Ovary (tissue), 10 donors: ENCODE measurements at places on chromosomes 3 and 15. TPM values are rescaled to one million over a fixed set of nuclear protein-coding genes. Genes with fewer than 3 reads are reported as not detected.
A peak's percentile ranks its signal among the peaks of the same experiment; 100 is the strongest.

The PLAAT1 gene
- 0.62 TPM for total RNA-seq

The CP gene
- total RNA-seq, result 5.7 TPM

The RYR3 gene
- total RNA-seq, result 6.0 TPM

The MELTF gene
- total RNA-seq, result 0.53 TPM

The CNTN3 gene
- 12.6 TPM for total RNA-seq

The ABHD17C gene
- total RNA-seq, result 1.2 TPM

The MKRN3 gene
- not detected for total RNA-seq

The OSBPL10 gene
- 19.1 TPM for total RNA-seq

The LNP1 gene
- total RNA-seq, result 5.3 TPM

The VGLL4 gene
- total RNA-seq, result 106 TPM

The PLXND1 gene
- 21.6 TPM for total RNA-seq

The CHRM5 gene
- not detected for total RNA-seq

GRCh38 chr3:62142331-62143085 lies 230.8 kb downstream of the FEZF2 start:
- no peak for DNase-seq

DNA sequence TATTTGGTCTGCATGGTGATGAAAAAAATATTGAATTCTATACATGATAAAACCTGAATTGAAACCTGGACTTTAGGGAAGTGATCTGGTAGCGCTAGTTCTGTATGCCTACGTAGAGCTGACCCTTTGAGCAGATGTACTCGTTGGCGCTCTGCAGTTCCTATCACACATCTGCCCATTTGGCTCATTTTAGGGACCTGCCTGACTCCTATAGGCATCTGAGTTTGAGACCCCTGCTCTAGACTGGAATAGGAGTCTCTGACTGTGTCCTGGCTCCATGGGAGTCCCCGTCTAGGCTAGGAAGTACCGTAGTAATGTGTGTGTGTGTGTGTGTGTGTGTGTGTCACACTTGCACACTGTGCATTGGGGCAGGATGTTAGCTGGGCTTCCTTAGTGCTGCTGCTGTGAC lies 21.2 kb downstream of the STARD5 start:
- DNase-seq, result no peak

- no peak for DNase-seq
Measured at GRCh38 chr3:158792709-158793108, 9.1 kb upstream of the MFSD1 start.

GRCh38 chr3:167864552-167864874 lies 129.0 kb downstream of the SERPINI1 start:
- DNase-seq, result no peak

- no peak for DNase-seq
Measured at GRCh38 chr15:85607842-85608241, 186.9 kb downstream of the KLHL25 start.

DNA sequence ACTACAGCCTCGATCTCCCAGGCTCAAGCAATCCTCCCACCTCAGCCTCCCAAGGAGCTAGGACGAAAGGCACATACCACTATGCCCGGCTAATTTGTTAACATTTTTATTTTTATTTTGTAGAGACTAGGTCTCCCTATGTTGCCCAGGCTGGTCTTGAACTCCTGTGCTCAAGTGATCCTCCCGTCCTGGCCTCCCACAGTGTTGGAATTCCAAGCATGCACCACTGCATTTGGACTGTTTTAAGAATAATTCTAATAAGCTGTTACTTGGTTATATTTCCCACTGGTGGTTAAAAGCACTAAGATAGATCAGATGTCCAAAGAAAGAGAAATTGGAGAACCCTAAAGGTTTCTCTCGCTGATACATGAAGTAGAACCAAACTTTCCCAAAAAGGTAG lies 3.1 kb downstream of the AAGAB start:
- DNase-seq, result no peak

DNA sequence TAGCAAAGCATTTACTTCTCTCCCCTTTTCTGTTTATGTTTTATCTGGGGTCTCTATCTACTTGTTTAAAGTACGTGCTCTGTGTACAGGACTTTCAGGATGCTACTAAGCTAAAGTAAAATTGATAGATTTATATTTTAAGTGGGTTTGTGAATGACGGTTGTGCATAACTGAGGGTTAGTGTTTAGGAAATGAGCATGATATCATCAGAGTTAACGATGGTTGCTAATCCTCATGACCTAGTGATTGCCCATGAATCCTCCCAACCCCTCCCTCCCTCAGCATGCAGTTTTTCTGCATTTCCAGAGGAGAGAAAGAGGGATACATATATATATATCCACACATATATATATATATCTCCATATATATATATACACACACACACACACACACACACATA lies 957.2 kb downstream of the TUSC7 start:
- no peak for DNase-seq

DNA sequence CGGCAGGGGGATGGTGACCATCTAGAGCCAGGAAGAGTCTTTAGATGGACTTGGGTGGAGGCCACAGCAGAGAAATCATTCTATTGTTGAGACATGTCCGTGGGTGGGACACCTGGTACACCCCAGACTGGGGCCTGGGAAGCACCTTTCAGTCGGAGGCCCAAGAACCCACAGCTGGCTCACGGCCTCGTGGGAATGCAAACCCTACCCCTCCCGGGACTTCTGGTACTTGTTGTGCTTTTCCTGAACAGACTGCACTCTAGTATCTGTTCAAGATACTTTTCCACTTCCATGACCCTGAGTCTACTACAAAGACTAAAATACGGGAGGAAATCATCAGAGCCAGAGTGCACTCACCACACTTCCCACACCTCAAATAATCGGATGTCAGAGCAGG lies 60.7 kb downstream of the BDH1 start:
- no peak for DNase-seq

DNA sequence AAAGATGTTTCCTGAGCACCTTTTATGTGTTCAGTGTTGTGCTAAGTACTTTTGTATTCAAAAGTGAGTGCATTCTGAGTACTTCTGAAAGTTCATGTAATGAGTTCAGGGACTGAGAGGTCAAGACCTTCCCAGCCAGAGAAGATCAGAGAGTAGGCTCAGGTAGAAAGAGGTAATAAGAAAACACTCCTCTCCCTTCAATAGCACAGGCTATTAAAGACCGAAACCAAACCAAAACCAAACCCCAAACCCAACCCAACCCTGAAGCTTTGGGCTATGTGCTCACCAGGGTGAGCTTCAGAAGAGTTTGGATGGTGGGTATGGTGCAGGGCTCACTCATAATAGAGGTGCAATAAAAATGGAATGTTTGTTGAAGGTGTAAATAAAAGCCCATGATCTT lies 76.7 kb upstream of the FAM3D start:
- DNase-seq, result no peak

GRCh38 chr3:64379221-64379620 lies 154.0 kb upstream of the PRICKLE2 start:
- no peak for DNase-seq

GRCh38 chr3:8290611-8291010 lies 211.0 kb upstream of the LMCD1 start:
- DNase-seq, result no peak

- no peak for DNase-seq
Measured at GRCh38 chr3:150040097-150040496, 69.4 kb upstream of the PFN2 start.

- no peak for DNase-seq
Measured at GRCh38 chr3:111735243-111735758, 123.8 kb upstream of the PHLDB2 start.

GRCh38 chr3:101791778-101792177 lies 12.8 kb downstream of the NXPE3 start:
- no peak for DNase-seq

DNA sequence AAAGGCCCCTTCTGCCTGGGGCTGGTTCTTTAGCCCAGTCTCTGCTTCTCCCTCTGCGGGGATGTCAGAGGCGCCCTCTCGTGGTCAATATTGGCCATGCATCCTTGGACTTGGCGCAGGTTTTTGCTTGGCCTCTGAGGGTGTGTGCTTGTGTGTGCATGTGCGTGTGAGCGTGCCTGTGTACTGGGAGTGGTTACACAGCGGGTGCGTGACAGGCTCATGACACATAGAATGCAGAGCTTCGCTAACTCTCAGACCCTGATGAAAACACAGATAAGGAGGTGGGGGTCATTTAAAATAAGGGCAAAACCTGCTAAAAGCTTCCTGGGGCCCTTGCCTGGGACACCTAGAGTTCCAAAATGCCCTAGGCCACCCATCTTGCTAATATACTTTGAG lies 160.9 kb downstream of the SMAD6 start:
- DNase-seq, result peak; percentile 84

GRCh38 chr3:174431717-174432116 lies 427.4 kb upstream of the NAALADL2 start:
- DNase-seq, result no peak

DNA sequence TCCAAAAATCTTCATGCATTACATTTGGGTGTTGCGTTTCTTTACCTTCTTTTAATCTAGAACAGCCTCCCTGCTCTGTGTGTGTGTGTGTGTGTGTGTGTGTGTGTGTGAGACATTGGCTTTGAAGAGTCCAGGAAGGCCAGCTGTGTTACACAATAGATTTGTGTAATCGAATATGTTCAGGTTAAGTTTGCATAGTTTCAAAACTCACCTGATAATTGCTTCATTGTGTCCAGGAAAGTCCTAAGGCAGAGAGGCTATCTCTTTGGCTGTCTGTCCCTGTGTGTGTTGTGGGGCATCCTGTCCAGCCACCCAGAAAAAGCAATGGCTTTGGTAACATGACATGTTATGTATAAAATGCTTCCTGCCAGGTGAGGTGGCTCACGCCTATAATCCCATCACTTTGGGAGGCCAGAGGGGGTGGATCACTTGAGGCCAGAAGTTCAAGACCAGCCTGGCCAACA lies 37.5 kb downstream of the ZNF710 start:
- DNase-seq, result no peak

GRCh38 chr3:33716227-33716626 lies 1.8 kb downstream of the CLASP2 start:
- no peak for DNase-seq

- no peak for DNase-seq
Measured at GRCh38 chr3:13793451-13793850, 86.4 kb downstream of the WNT7A start.

DNA sequence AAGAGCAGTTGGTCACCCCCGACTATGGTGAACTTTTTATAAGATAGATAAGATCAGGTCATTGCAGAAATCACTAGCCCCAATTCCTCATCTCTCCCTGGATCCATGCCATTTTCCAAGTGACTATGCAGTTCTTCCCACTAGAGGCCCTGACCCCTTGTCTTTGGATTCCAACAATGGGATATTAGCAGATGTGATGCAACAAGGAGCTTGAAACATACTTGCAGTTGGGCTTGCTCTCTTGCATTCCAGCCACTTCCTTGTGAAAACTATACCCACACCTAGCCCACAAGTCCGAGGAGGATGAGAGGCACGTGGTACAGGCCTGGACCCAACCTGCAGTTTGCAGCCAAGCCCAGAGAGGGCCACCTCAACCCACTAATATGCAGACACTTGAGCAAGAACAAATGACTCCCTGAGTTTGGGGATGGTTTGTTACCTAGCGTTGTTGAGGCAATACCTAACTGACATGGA lies 60.6 kb downstream of the SUCLG2 start:
- no peak for DNase-seq

DNA sequence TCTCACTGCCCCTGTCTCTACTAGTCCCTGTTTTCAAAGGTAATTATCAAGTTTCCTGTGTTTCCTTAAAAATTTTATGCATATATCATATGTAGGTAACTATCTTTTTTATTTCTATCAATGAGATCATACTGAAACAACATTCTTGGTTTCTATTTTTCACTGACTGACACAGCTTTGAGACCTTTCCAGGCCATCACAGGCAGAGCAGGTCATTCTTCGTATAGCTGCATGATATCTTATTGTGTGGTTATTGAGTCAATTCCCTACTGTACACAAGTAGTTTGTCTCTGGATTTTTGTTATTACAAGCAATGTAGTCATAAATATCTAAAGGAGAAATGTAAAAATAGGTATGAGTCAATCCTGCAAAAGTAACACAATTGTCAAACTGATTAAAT lies 169.6 kb downstream of the CFAP20DC start:
- DNase-seq, result no peak

GRCh38 chr15:90013503-90013937 lies 12.4 kb downstream of the ZNF710 start:
- no peak for DNase-seq

DNA sequence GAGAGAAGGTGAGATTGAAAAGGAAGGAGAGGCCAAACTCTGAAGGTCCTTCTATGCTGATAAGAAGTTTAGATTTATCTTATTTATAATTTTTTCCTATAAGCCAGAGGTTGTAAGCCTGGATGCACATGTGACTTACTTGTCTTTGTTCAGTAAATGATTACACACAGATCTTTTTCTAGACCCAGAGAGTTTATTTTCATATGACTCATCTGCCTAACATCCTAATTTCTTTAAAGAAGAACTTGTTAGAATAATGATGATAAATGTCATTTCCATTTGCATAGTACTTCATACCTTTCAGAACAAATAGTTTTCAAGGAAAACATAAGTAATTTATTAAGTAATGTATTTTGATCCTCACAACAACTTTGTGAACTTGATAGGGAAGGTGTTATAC lies 434.8 kb upstream of the DPH6 start:
- DNase-seq, result no peak

GRCh38 chr3:52792961-52793695 lies 1.5 kb upstream of the ITIH3 start:
- no peak for DNase-seq

DNA sequence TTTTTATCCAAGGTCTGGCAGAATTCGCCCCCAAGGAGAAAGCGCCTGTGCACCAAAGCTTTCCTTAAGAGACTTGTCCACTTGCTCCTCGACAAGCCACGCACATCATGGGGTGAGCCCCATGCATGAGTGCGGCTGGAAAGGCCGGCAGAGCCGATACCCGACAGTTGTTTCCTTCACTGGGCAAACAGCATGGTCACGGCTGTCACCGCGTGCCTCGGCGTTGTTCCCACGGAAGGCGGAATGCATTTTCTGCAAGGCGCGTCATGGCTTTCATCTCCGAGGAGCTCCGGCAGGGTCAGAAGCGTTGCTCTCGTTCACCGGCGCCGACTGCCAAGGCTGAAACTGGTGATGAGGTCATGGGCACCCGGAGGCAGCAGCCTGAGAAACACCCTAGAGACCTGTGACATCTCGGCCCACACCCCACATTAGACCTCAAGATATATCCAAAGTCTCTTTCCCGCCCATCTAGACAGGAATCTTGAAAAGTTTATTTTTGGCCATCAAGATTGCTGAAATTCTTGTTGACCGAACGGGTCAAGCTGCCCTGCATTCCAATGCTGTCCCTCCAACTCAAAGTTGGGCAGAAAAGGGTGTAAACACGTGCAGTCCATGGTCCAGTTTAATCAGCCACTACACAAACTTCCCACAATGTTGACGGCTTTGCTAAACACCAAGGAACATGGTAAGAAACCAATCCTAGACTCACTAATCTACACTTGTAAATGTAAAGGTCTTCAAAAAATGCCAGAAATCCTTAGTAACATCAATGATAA lies 604 bp upstream of the TJP1 start:
- DNase-seq, result no peak

GRCh38 chr3:128073807-128074206 lies 21.6 kb downstream of the SEC61A1 start:
- DNase-seq, result no peak

DNA sequence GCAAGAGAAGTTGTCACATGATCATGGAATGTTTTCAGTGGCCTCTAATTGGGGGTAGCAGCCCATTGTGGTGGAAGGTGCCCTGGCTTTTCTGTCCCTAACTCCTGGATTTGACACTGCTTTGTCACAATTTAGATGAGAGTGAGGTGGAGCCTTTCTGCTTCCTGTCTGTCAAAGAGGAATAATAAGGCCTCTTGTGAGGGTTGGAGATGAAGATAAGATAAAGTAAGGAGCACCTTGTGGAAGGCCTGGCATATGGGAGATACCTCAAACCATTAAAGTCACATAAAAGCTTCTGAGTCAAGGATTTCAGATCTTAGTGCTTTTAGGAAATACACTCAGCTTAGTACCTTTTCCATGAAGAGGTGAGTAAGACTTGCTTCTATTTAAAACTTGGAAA lies 172.6 kb upstream of the FAM3D start:
- no peak for DNase-seq
